Peyer's patch (tissue), 4 donors: ENCODE measurements at places on chromosomes 2 and 18. TPM values are rescaled to one million over a fixed set of nuclear protein-coding genes. Genes with fewer than 3 reads are reported as not detected.

DNA sequence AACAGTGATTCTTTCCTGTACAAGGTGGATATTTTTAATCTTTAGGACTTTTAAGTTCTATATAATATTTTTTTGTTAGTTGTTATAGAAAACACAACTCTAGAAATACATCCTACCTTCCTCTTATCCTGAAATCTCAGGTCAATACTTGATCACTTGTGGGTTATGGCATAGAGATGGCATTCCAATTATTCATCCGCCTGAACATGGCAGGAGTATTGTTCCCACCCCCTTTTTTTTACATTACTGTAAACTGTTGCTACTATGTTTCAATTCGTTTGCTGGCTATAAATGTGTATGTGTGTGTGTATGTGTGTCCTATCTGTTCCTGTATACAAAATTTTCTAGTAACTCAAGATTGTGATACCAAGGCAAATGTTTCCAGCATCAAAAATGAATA lies 43.3 kb upstream of the FN1 start:
- H3K27ac ChIP-seq, result no peak overlapping the region
- DNase-seq, result no peak
- H3K4me1 ChIP-seq, result no peaks in the 10 kb centered on the region
- H3K4me3 ChIP-seq, result no peak overlapping the region
- H3K27me3 ChIP-seq, result no peaks in the 10 kb centered on the region
- no peaks in the 10 kb centered on the region for H3K36me3 ChIP-seq

The ACMSD gene
- not detected for total RNA-seq

DNA sequence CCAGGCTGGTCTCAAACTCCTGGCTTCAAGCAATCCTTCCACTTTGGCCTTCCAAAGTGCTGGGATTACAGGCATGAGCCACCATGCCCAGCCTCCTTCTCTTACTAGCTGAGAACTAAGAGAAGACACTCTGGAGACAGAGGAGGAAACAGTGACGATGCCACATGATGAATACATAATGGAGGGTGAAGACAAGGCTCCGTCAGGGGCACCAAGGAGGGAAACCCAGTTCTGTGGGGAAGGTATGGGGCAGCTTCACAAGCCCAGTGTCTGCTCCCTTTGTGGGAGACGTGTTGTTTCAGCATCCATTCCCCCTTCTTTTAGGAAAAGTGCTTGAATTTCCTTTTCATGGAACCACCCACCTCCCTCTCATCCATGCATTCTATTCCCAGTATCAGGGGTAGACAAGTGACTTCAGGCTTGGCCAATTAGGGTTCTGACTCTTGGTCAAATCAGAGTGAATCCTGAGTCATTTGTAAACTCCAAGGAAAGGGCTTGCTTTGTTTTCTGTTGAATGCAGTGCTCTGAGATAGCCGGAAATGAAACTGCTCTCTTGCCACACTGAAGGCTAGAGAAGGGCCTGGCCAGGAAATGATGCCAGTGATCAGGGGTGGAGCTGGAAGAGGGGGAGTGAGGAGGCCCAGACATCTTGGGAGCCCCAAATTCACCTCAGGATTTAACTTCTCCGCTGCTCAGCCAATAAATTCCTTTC lies 23.7 kb downstream of the TMEM127 start:
- peak overlapping the region; percentile 64 for H3K27ac ChIP-seq
- no peak overlapping the region for H3K4me3 ChIP-seq
- H3K27me3 ChIP-seq, result no peaks in the 10 kb centered on the region
- H3K4me1 ChIP-seq, result peaks cover 8% of the 10 kb centered on the region
- H3K36me3 ChIP-seq, result no peaks in the 10 kb centered on the region

- H3K36me3 ChIP-seq, result no peaks in the 10 kb centered on the region
- no peak overlapping the region for H3K4me3 ChIP-seq
- H3K4me1 ChIP-seq, result no peaks in the 10 kb centered on the region
- DNase-seq, result no peak
Observed at GRCh38 chr18:13527730-13528129, 198.6 kb downstream of the FAM210A start.

DNA sequence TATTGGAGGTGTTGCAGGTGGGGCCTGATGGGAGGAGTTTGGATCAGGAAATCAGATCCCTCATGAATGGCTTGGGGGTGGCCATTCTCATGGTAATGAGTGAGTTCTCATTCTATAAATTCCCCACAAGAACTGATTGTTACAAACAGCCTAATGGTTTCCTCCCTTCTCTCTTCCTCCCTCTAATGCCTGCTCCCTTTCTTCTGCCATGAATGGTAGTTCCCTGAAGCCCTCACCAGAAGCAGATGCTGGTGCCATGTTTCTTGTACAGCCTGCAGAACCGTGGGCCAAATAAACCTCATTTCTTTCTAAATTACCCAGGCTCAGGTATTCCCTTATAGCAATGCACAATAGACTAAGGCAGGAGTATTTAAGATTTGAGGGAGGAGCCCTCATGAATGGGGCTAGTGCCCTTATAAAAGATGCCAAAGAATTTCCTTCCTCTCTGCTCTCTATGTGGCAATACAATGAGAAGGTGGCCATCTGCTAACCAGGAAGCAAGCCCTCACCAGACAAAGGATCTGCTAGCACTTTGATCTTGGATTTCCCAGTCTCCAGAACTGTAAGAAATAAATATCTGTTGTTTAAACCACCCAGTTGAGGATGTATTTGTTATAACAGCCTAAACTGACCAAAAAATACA lies 251.8 kb downstream of the ZEB2 start:
- H3K27me3 ChIP-seq, result no peaks in the 10 kb centered on the region
- no peak overlapping the region for H3K4me3 ChIP-seq
- no peak for DNase-seq

GRCh38 chr2:184735611-184736010 lies 137.3 kb downstream of the ZNF804A start:
- H3K27me3 ChIP-seq, result no peaks in the 10 kb centered on the region
- no peak overlapping the region for H3K4me3 ChIP-seq
- no peak overlapping the region for H3K27ac ChIP-seq
- H3K36me3 ChIP-seq, result no peaks in the 10 kb centered on the region

GRCh38 chr2:141714496-141714895 lies 416.3 kb downstream of the LRP1B start:
- H3K4me3 ChIP-seq, result no peak overlapping the region
- no peaks in the 10 kb centered on the region for H3K4me1 ChIP-seq
- no peaks in the 10 kb centered on the region for H3K36me3 ChIP-seq
- H3K27me3 ChIP-seq, result no peaks in the 10 kb centered on the region

The CHRND gene
- total RNA-seq, result not detected

GRCh38 chr2:134985061-134985460 lies 62.2 kb downstream of the MAP3K19 start:
- H3K27ac ChIP-seq, result no peak overlapping the region
- no peak overlapping the region for H3K4me3 ChIP-seq
- H3K36me3 ChIP-seq, result no peaks in the 10 kb centered on the region
- H3K27me3 ChIP-seq, result no peaks in the 10 kb centered on the region
- DNase-seq, result no peak

DNA sequence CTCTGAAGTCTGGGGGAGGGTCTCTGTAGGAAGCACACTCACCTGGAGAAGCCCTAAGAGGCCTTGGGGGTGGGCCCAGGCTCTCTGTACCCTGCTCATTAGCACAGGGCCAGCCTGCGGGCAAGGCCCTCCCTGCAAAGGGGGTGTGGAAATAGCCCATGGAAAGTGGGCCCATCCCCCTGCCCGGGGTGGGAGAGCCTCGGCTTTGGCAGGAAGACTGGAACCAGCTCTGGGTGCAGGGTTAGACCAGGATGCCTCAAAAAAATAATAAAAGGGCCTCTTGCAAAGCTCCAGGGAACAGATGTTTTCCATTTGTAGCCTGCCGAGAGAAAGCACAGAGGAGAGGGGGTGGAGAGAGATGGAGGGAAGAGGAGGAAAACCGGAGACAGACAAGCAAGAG lies 98.7 kb downstream of the STPG4 start:
- H3K4me3 ChIP-seq, result no peak overlapping the region
- peak overlapping the region; percentile 64 for H3K27ac ChIP-seq
- peaks cover 17% of the 10 kb centered on the region for H3K4me1 ChIP-seq
- DNase-seq, result no peak

DNA sequence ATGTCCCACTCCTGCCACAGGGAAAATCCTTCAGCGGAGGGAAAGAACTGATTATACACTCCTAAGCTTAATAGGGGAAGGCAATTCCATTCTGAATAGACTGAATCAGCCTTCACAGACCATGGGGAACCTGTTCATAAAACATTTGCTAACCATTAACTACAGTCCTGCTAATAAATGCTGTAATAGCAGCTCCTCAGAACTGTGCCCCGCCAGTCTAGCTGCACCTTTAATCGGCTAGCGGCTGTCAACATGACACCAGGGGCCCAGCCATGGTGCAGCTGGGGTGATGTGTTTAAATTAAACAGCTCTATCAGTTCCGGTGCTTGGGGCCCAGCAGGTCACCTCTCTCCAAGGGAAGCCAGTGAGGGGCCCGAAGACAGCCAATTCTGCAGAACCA lies 77.8 kb downstream of the GALNT14 start:
- peak overlapping the region; percentile 90 for H3K27ac ChIP-seq
- no peaks in the 10 kb centered on the region for H3K27me3 ChIP-seq
- no peaks in the 10 kb centered on the region for H3K36me3 ChIP-seq
- no peak overlapping the region for H3K4me3 ChIP-seq
- no peaks in the 10 kb centered on the region for H3K4me1 ChIP-seq

The SCN9A gene
- 19.8 TPM for total RNA-seq

The MC4R gene
- not detected for total RNA-seq

- H3K27me3 ChIP-seq, result no peaks in the 10 kb centered on the region
- no peak overlapping the region for H3K27ac ChIP-seq
- no peak for DNase-seq
- H3K36me3 ChIP-seq, result no peaks in the 10 kb centered on the region
- H3K4me1 ChIP-seq, result no peaks in the 10 kb centered on the region
- H3K4me3 ChIP-seq, result no peak overlapping the region
Observed at GRCh38 chr2:153027533-153027932, 309.1 kb downstream of the ARL6IP6 start.

DNA sequence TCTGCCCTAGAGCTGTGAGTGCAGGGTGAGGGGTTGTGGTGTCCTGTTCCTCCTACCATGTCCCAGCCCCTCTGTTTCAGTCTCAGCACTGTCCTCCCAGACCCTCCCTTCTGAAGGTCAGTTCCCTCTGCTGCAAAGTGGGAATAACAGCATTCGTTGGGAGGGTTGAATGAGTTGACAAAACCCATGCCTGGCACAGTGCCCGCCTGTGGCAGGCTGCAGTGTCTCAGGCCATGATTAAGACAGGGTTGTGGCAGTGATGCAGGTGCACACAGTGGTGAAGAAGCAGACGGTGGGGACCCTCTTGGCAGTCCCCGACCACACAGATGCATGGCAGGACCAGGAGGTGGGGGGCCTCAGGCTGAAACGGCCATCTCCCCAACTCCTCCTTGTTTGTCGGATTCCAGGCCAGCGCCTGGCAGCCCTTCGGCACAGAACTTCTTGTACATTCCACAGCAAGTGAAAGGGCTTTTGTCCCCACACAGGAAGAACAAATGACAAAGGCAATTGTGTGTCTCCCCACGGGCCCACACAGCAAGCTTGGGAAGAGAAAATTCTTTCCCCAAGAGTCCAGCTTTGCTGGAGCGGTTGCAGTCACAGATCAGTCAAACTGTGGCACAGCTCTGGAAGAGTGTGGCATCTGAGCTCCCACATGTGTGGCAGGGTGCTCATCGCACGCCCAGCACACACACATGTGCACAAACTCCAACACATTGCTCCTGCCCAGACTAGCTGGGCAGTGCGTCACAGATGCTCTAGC lies 92.0 kb upstream of the MSH2 start:
- peaks cover 32% of the 10 kb centered on the region for H3K4me1 ChIP-seq
- DNase-seq, result no peak
- no peak overlapping the region for H3K4me3 ChIP-seq
